Spinal cord (tissue), 10 donors: ENCODE measurements at places on chromosomes 13 and 19. TPM values are rescaled to one million over a fixed set of nuclear protein-coding genes. Genes with fewer than 3 reads are reported as not detected.

DNA sequence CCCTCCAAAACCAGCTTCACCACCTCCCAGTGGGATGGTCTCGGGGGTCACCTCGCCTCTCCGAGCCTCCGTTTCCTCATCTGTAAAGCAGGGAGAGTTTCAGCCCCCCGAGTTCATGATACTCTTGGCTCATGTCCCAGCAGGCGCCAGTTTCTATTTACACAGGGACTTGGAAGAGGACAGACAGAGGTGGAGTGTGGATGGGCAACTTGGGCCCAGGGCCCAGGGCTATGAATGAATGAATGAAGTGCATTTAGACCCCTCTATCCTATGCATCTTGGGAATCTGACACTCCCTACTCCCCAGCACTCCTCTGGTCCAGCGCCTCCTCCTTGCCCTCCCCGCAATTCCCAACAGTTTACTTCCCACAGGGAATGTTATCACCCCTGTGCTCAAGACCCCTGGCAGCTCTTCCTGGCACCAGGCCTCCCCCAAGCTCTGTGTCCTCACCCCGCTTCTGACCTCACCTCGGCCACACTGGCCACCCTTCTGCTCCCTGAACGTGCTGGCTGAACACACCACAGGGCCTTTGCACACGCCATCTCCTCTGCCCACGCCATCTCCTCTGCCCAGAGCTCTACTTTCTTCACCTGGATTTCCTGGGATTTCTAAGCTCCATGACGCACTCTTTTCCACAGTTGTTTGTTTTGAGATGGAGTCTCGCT lies 4.9 kb upstream of the C2CD4C start:
- H3K36me3 ChIP-seq: peaks cover 52% of the 10 kb centered on the region
- peaks cover 31% of the 10 kb centered on the region for H3K4me1 ChIP-seq
- peaks cover 9% of the 10 kb centered on the region for H3K27me3 ChIP-seq
- DNase-seq: no peak
- H3K4me3 ChIP-seq: no peak overlapping the region

DNA sequence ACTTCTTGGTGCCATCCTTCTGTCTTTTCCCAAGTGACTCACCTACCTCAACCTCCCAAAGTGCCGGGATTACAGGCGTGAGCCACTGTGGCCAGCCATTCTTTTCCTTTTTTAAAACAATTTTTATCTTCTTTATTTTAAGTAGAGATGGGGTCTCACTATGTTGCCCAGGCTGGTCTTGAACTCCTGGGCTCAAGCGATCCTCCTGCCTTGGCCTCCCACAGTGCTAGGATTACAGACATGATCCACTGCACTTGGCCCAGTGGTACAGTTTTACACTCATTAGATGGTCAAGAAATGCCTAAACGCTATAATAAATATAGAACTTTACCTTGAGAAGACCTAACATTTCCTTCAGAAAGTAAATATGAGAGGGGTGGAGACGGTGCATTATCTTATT lies 24.5 kb downstream of the GP6 start:
- DNase-seq: no peak
- no peaks in the 10 kb centered on the region for H3K27me3 ChIP-seq
- no peak overlapping the region for H3K4me3 ChIP-seq
- no peaks in the 10 kb centered on the region for H3K4me1 ChIP-seq

DNA sequence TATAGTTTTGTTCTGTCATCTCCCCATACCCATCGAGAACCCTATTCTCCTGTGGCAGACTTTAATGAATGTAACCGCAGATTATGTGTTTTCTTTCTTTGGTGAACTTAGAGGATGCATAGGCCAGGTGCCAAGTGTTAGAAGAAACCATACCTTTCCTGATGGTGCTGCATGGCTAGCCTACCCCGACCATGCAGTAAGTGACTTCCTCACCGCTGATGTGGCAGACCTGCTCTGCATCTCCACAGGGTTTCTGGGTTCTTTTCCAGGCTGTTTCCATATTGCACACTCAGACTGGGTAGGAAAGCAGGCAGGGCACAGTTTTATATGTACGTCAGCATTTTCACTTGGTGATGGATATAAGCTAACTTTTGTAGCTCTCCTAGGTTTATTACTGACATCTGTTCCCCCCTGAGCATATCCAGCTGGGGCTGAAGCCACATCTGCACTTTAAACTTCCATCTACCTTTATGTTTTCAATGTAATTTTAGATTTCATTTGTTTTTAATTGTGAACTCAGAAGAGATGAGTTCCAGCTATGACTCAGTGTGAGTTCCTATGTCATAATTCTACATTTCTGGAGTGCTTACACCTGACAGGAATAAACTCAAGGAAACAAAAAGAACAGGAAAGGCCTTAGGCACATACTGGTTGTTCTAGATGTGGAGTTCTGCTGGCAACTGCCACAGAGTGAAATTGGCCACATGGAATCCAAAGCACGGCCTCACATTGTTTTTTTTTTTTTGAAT lies 42.3 kb downstream of the LRCH1 start:
- no peaks in the 10 kb centered on the region for H3K4me1 ChIP-seq
- DNase-seq: no peak
- H3K27me3 ChIP-seq: no peaks in the 10 kb centered on the region
- no peak overlapping the region for H3K27ac ChIP-seq

DNA sequence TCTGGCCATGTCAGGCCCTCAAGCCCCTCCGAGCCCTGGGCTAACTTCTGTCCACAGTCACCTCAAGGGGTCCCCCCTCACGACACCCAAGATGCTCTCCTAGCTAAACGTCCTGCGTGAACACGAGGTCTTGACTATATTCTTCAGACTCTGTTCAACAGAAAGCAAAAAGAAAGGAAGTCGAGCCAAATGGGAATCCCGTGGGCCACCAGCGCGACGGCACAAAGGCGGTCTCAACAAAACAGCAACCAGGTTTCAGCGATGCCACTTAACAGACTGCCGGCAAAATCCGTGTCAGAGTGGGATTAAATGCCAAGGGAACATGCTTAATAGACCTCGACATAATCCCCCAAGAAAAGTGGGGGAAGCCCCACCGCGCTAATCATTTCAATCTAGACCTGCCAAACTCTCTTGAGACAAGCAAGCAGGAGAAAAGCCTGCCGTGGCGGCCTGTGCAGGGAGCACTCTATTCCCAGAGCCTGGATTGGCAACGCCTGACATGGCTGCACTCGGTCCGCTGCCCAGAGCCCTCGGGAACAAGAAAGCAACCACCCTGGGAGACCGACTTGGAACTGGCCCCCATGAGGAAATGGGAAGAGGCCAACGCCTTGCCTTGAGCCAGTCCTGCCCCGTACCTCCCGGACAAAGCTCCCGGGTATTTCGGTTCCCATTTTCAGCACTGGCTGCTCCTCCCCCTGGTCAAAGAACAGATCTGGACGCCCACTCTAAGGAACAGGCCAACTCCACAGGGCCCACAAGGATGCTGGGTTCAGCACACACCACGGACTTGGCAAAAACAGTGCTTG lies 16.0 kb downstream of the ZC3H4 start:
- H3K27me3 ChIP-seq: no peaks in the 10 kb centered on the region
- peaks cover 38% of the 10 kb centered on the region for H3K36me3 ChIP-seq
- H3K27ac ChIP-seq: peak overlapping the region; percentile 81
- DNase-seq: no peak
- H3K4me3 ChIP-seq: no peak overlapping the region

DNA sequence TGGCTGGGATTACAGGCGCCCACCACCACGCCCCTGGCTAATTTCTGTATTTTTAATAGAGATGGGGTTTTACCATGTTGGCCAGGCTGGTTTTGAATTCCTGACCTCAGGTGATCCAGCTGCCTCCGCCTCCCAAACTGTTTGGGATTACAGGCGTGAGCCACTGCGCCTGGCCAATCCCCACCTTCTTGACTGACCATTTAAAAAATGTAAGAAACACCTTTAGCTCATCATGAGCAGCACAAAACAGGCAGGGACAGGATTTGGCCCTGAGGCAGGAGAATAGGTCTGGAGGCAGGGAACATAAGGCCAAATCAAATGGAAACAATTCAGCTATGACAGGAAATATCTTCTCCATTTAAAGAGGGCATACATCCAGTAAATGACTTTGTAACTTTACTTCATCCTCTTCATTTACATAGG lies 1.4 kb upstream of the MPV17L2 start:
- no peaks in the 10 kb centered on the region for H3K27me3 ChIP-seq
- peak overlapping the region; percentile 68 for H3K4me3 ChIP-seq

DNA sequence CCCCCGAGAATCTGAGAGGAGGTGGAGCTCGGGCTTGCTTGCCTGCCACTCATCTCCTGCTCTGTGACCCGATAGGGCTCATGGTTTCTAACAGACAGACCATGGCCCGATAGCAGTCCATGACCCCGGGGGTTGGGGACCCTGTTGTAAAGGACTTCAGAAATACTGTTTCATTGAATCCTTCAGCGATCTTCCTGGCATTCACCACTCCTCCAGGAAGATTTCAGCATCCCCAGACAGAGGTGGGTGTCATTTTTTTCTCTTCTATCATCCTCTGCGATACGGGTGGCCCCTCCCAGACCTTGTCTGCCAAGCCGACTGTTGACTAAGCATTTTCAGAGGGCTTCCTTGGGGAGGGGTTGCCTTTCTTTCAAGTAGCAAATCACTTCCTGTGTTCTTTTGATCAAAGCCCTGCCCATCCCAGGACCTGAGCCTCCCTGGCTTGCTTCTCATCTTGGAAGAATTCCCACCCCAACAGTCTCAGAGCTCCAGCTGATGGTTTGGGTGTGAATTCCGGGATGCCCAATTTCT lies 1.7 kb downstream of the MYO1F start:
- H3K27ac ChIP-seq: no peak overlapping the region
- peaks cover 2% of the 10 kb centered on the region for H3K27me3 ChIP-seq
- H3K36me3 ChIP-seq: peaks cover 5% of the 10 kb centered on the region
- DNase-seq: no peak
- H3K4me3 ChIP-seq: no peak overlapping the region

Gene ARHGEF18
- 19.7 TPM for total RNA-seq

Gene LILRB1
- 1.1 TPM for total RNA-seq

Gene C19orf73
- total RNA-seq: 3.1 TPM

Gene MAN2B1
- total RNA-seq: 18.9 TPM

Gene ADGRE1
- 1.1 TPM for total RNA-seq
